ENCODE measurements at places on chromosomes 16 and 17.

DNA sequence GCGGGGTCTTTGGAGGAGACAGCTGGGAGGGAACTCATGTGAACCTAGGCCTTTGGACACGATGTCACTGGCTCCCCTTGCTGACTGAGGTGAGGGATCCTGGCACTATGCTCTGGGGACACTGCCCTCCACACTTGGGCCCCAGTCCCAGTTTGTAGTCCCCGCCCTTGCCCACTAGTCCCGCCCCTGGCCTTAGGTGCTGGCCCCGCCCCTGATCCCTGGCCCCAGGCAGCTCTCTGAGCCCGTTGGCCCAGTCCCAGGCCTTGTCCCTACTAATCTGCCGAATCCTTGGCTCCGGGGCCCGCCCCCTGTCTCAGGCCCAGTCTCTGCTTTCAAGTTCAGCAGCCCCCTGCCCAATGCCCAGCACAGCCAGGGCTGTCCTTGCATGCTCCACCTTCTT lies 61.0 kb downstream of the SMPD3 start:
- no peak for DNase-seq

- no peak for DNase-seq
Measured at GRCh38 chr16:70390774-70391173, 44.1 kb downstream of the DDX19A start.

GRCh38 chr16:51055434-51055833 lies 95.6 kb downstream of the SALL1 start:
- no peak for DNase-seq

- no peak for DNase-seq
Measured at GRCh38 chr17:78063489-78063888, 65.1 kb downstream of the TMC6 start.

- DNase-seq = no peak
Measured at GRCh38 chr17:2964370-2964769, 99.0 kb downstream of the OR1D5 start.

DNA sequence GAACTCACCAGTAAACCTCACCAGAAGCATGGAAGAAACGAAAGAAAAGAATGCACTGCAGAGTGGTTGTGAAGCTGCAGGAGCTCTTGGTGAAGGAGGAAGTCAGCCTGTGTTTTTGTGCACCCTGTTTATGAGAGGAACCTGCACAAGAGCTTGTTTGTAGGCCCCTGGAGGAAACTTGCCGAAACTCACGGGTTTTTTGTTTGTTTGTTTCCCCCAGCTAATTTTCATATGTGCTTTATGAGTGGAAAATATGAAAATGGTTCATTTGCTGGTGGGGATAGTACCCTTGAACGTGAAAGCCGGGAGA lies 222.7 kb downstream of the C16orf95 start:
- DNase-seq = no peak

DNA sequence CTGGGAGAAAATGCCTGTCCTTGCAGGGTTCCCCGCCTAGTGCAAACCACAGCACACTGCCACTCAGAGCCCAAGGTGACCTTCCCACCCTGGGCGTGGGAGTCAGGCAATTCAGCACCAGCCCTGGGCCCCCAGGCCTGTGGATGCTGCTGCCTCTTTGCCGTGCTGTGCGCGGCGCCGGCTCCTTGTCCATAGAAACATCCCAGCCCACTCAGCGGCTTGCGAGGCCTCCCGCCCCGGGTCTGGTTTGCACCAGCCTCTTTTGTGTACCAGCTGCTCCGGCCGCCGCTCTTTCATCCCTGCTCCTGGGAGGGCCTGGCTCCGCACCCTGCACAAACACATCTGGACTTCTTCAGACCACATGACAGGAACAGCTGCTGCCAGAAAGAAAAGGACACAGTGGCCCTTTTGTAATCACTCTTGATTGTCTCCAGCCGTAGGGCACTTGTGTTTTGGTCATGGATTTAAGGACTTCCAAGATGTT lies 75.4 kb upstream of the SDK2 start:
- DNase-seq = no peak

- DNase-seq = no peak
Measured at GRCh38 chr16:19252904-19253303, 32.6 kb upstream of the CLEC19A start.

GRCh38 chr17:50721194-50722010 lies 2.0 kb downstream of the LUC7L3 start:
- no peak for DNase-seq

- no peak for DNase-seq
Measured at GRCh38 chr16:85301231-85301630, 189.0 kb upstream of the CIBAR2 start.

GRCh38 chr16:70805380-70805779 lies 4.4 kb upstream of the VAC14 start:
- DNase-seq = no peak

All from activated T-cell treated with anti-CD3 and anti-CD28 coated beads for 24 hours (primary cell).